ENCODE measurements at places on chromosomes 7 and 10. TPM values are rescaled to one million over a fixed set of nuclear protein-coding genes. Genes with fewer than 3 reads are reported as not detected.

- H3K36me3 ChIP-seq, result no peaks in the 10 kb centered on the region
- H3K27ac ChIP-seq, result no peak overlapping the region
- no peaks in the 10 kb centered on the region for H3K4me1 ChIP-seq
- no peak for DNase-seq
- no peaks in the 10 kb centered on the region for H3K27me3 ChIP-seq
- H3K4me3 ChIP-seq, result no peak overlapping the region
These were observed 167.3 kb upstream of the MBL2 start for GRCh38 chr10:52939894-52940293.

- H3K27ac ChIP-seq, result no peak overlapping the region
- no peak for DNase-seq
- H3K27me3 ChIP-seq, result no peaks in the 10 kb centered on the region
- peaks cover 3% of the 10 kb centered on the region for H3K4me1 ChIP-seq
These were observed 86.7 kb downstream of the INPP5A start for GRCh38 chr10:132624061-132624846.

- H3K27me3 ChIP-seq, result no peaks in the 10 kb centered on the region
- peak overlapping the region; percentile 83 for H3K27ac ChIP-seq
- DNase-seq, result no peak
- no peak overlapping the region for H3K4me3 ChIP-seq
- H3K36me3 ChIP-seq, result no peaks in the 10 kb centered on the region
These were observed 32.0 kb downstream of the GNA12 start for GRCh38 chr7:2812114-2812487.

DNA sequence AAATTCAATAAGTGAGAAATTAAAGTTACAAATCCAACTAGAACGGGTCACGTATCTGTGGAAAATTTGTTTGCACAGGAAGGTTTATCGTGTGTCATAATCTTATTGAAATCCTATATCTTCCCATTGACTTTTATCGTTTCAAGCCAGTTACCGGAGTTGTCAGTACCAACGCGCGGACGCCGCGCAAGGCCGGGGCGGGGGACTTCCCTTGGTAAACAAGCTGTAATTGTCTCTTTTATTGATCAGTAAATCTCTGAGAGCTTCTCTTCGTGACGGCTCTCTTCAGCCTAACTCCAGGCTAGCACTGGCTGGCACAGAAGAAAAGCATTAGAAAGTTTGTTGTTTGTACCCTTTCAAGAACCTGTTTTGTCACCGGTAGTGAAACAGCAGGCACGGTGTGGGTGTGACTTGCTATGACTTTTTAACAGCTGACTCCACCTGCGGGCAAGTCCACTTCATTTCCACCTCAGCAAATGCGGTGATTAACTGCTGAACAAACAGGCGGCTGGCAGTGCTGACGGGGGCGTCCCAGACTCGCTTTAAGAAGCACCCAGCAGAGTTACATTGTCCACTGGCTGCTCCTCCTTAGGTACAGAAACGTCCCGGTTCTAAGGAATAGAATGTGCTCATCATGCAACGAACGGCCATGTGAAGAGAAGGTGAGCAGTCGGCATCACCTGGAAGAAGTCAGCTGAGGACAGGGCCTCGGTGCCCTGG, 215.8 kb downstream of the MAD1L1 start:
- H3K4me1 ChIP-seq, result no peaks in the 10 kb centered on the region
- no peak for DNase-seq
- H3K36me3 ChIP-seq, result no peaks in the 10 kb centered on the region
- H3K4me3 ChIP-seq, result no peak overlapping the region
- H3K27ac ChIP-seq, result no peak overlapping the region

GRCh38 chr7:27305854-27306253, 63.3 kb downstream of the EVX1 start:
- no peak for DNase-seq
- H3K27ac ChIP-seq, result no peak overlapping the region
- no peaks in the 10 kb centered on the region for H3K27me3 ChIP-seq
- no peaks in the 10 kb centered on the region for H3K36me3 ChIP-seq

GRCh38 chr10:70038923-70039322, 13.7 kb upstream of the MACROH2A2 start:
- H3K27me3 ChIP-seq, result peaks cover 11% of the 10 kb centered on the region
- H3K4me3 ChIP-seq, result no peak overlapping the region
- H3K27ac ChIP-seq, result no peak overlapping the region
- no peaks in the 10 kb centered on the region for H3K4me1 ChIP-seq

The ANKRD16 gene
- 6.9 TPM for total RNA-seq

The TEX47 gene
- total RNA-seq, result not detected

The ASIC3 gene
- total RNA-seq, result 1.3 TPM
